ENCODE measurements at places on chromosomes 12 and 14.

- DNase-seq = no peak
These were observed 77.5 kb downstream of the FIGNL2 start for GRCh38 chr12:51771008-51771407.

DNA sequence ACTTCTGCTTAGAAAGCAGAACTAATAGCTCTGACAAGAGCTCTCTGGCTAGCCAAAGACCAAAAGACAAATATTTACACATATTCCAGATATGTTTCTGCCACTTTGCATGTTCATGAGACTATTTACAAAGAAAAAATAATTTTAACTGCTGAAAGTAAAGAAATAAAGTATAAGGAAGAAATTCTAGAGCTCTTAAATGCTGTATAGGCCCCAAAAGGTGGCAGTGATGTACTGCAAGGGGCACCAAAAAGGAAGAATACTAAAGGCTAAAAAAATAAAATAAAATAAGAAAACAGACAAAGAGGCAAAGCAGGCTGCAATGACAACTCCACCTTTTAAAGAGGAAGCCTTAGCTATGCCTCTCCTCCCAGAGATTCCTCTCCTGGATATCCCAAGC, 23.0 kb downstream of the KLRK1 start:
- no peak for DNase-seq

DNA sequence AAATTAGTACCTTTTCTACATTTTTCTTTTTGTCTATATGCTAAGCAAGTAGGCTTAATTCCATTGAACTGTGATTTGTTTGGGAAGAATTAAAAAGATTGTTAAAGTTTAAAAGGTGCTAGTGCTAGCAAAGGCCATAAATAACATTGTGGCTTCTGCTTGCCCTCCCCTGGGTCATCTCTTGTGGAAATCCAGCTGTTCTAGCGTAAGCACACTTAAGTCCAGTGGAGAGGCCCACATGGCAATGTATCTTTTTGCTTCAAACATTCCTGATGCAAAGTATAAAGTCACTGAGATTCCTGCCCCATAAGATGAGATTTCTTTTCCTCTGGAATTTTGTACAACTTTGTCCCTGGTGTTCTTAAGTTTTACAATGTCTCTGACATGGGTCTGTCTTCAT, 14.4 kb upstream of the ERGIC2 start:
- DNase-seq = no peak

DNA sequence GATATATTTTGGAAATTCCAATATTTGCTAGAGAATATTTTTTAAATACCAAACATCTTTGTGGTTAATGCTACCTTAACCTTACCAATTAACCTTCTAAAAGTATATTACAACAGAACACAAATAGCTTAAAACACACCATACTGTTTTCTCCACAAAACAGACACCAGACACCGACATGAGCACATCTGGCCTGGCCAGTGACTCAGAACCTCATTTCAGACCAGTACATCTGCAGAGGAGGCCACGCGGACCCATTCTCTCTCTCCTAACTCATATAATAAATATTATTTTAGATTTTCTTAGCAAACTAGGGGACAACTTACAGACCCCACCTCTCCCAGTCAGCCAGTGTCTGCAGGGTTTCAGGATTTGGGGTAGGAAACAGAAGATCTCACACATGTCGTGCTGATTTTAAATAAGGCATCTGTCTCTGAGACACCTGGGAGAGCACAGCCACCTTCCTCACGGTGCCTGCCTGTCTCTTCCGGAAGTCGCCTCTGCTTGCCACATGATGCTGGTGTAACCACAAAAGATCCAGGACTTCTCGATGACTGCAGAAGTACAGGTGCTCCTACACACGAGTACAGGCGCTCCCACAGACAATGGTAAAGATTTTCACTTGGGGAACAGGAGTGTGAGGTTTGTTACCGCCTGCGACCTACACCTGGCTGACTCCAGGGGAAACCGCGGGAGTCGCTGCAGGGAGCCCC, 9.7 kb upstream of the ANKLE2 start:
- no peak for DNase-seq

GRCh38 chr14:77151918-77152588, 10.5 kb upstream of the ZDHHC22 start:
- no peak for DNase-seq

DNA sequence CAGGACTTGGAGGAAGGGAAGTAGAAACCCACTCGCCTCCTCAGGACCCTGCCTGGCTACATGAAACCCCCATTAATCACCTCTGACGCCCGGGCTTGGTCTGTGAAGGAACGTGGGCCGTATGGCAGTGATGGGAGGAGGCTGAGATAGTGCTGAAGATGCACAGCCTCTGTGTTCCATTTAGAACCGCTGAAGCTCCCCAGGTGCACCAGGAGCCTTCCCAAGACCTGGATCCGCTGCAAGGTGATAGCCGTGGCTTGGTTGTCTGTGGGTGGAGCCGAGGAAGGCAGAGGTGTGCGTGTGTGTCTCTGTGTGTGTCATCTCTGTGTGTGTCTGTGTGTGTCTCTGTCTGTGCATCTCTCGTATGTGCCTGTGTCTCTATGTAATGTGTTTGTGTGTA, 293.1 kb downstream of the CACNA1C start:
- no peak for DNase-seq

DNA sequence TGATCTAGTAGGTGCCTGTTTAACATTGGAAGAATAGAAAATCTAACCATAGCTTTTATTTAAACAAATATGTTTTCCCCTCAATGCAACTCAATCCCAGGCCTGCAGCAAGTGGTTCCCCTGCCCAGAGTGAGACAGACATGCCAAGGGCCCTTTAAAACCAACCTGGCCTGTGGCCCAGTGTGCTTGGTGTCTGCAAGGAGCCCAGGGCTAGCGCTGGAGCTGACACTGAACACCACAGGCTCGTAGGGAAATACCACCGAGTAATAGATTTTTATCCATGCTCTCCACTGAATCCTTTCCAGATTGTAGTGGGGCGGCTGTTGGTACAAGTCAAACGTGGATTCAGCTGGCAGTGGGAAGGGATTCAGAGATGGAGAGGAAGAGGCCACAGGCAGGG, 95.6 kb upstream of the NRXN3 start:
- DNase-seq = no peak

DNA sequence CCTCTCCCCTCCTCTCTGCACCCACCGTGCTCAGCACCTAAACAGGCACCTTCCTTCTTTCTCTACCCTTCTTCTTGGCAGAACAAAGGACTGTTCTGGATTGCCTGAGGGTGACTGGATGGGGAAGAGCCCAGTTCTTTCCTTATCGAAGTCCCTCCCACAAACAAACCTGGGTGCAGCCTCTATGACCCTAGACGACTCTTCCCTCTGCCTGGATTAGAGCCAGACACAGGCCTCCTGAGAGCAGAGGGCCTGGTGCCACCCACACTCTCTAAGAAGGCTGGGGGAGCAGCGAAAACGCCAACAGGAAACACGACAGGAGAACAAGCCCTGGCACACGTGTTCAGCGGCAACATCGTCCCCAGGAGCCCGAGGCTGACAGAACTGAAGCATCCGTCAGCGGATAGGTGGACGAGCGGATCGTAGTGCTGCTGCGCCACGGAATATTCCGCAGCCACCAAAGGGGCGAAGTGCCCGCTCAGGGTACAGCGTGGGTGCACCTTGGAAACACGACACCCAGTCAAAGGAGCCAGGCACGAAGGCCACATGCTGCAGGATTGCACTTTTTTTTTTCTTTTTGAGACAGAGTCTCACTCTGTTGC, 38.0 kb downstream of the RIMBP2 start:
- no peak for DNase-seq

GRCh38 chr12:72546106-72546505, 273.9 kb downstream of the TRHDE start:
- DNase-seq = no peak

GRCh38 chr14:89598548-89599186, 181.6 kb upstream of the FOXN3 start:
- no peak for DNase-seq

- no peak for DNase-seq
These were observed 871.8 kb downstream of the RPS29 start for GRCh38 chr14:48714366-48714765.

DNA sequence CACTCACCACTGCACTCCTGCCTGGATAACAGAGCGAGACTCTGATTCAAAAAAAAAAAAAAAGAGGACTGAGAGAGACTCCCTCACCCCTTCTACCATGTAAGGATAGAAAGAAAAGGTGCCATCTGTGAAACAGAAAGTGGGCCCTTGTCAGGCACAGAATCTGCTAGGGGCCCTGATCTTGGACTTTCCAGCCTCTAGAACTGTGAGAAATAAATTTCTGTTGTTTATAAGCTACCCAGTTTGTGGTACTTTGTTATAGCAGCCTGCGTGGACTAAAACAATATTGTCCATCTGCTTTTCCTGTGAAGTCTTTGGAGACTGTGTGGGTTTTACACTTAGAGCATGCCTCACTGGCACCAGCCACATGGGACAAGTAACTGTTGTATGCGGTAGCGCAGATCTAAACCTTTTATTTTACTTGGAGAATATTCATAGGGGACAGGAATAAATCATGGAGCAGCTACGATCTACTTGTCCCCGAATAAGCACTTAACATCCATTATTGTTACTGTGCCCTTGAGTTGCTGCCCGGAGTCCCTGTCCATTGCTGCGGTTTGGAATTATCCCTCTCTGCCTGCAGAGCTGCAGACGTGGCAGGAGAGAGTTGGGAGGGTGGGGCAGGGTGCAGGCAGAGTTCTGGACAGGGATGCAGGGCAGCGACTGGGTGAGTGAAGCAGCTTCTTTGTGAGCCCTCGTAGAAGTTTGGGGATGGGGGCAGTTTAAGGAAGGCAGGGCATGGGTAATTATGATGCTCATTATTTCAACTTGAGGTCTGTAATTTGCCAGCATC, 52.4 kb upstream of the STON2 start:
- no peak for DNase-seq

- DNase-seq = peak; percentile 21
These were observed 50.3 kb downstream of the KCNA1 start for GRCh38 chr12:4960030-4960429.

GRCh38 chr14:68328509-68328908, 464.4 kb downstream of the ZFP36L1 start:
- no peak for DNase-seq

- DNase-seq = no peak
These were observed 137.9 kb upstream of the ATP2B1 start for GRCh38 chr12:89846473-89847055.

DNA sequence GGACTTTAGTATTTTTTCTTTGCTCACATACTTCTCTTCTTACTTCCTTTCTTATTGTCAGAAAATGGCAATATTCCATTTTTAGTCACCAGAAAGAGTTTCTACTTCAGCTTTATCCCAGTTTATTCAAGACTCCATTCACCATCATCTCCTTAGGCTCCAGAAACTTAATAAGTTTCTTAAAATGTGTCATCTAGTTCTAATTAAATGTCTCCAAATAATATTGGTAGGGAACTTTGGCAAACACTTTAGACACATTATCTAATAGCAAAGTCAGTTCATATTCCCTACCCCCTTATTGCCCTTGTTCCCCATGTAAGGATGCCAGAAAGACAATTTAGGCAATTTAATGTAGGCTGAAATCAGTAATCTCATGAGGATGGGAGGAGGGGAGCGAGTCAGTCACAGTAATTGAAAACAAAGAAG, 15.1 kb downstream of the EPYC start:
- DNase-seq = no peak

- no peak for DNase-seq
These were observed 71.1 kb upstream of the SAV1 start for GRCh38 chr14:50739186-50739585.

- DNase-seq = no peak
These were observed 82.7 kb downstream of the BCL11B start for GRCh38 chr14:99189201-99189801.

GRCh38 chr14:71397371-71397770, 490.1 kb downstream of the PCNX1 start:
- no peak for DNase-seq

GRCh38 chr12:51471111-51471864, 46.7 kb downstream of the SLC4A8 start:
- DNase-seq = no peak

DNA sequence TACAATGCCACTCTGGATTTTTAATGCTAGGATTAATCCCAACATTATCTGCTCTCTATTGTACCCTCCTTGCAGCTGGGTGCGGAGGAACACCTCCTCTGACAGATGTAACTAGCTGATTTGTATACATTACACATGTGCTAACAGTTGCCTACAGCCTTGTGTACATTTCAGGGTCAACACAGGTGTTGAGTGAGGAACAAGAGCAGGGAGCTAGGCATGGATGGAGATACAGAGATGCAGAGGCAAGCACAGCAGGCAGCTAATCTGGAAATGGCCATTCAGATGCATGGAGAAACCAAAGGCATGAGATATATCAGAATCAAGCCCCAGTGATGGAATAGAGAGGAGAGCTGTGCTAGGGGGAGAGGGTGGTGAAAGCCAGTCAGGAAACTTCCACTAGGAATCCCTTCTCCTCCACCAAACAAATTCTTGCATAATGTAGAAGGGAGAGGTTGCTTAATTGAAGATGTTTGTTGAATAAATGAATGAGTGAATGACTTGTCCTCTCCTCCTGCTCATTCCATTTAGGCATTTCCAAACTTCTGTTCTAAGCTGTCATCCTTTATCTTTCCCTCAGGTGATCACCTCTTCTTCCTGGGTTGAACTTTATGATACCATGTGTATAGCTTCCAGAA, 313.2 kb downstream of the ATP23 start:
- no peak for DNase-seq
